Stimulated activated naive B cell treated with anti-CD40 and anti-IgM and Interleukin-4, amounts not matched to agents 10 μg/mL and 1 μg/mL and 100 μg/mL, for 72 hours (primary cell): ENCODE measurements at places on chromosomes 2 and 18.

DNA sequence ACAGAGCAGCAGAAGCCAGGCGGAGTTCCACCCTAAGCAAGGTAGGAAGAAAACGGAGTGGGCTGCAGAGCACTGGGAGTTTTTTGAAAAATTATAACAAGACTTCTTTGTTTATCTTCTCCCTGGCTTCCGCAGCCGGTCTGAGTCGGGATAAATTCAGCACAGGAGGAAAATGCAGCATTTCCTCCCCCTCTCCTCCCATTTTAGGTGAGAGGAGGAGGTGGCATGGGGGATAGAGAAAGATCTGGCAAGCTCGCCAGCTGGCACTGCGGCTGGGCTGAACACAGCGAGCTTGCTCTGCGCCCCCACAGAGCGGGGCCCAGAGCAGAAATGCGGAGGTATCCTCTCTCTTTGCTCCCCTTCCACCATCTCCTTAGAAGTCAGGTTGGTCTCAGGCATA, 17.7 kb upstream of the CHRNA1 start:
- DNase-seq, result no peak

- DNase-seq, result no peak
Observed at GRCh38 chr18:49127471-49128190, 176.9 kb upstream of the SMAD7 start.

DNA sequence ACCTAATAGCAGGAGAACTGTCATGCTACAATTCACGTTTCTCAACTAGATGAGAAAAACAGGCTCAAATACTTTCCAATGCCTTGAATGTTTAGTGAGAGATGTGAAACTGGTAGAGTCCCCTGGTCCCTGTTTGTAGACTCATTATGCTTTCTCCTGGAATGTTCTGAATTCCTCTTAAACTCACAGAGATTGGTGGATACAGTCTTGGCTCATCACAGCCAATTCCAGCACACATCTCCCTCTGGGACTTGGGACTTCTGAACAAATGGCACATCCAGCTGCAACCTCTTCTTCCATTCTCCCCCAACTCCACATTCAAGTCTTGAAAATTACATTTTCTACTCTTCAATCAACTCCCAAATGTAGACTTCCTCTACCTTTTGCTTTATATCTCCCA, 58.4 kb upstream of the NT5C1B start:
- DNase-seq, result no peak

GRCh38 chr18:63867368-63868125, 20.0 kb upstream of the SERPINB2 start:
- DNase-seq, result no peak

DNA sequence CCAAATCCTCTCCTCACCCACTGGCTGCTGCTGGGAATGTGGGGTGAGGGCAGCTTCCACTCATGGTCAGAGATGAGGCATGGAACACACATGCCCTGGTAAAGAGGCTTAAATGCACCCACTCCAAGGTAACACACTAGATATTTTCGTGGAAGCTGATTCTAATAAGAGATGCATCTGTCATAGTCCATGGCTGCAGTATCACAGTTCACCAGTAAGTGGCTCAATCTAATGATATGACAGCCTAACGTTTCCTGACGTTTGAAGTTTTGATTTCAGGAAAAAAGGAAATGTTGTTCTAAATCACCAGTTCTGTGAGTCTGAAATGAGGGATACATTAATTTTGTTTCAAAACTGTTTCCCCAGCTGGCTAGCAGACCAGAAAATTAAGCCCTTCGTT, 38.2 kb downstream of the LCT start:
- no peak for DNase-seq

GRCh38 chr2:200575957-200576356, 9.9 kb upstream of the AOX1 start:
- DNase-seq, result no peak

DNA sequence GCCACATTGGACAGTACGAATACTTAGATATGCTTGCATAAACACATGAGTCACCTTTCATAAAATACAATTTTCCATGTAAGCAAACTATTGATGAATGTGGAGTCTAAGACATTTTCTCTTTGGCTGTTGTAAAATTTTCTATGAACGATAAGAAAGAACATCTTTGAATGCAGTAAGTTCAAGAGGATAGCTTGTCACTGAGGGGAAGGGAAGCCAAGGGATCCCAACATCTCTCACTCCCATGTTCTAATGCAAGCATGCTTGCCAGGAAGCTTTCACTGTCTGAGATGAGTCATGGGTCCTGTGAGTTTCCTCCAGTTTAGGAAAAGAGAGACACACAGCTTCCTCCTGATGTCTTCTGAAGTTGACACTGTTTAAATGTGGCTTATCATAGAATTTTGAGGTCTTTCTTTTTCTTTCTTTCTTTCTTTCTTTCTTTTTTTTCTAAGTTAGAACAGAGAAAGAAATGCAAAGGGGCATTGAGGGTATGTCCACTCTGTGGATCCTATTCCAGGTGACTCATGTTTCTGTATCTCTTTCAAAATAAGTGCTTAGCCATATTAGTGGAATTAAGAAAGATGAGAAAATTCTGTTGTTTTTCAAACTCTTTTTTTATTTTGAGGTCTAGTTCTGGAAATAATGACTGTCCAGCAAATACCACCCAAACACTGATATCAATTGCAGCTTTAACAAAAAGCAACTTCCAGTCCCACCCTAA, 146.6 kb downstream of the RDH14 start:
- no peak for DNase-seq

DNA sequence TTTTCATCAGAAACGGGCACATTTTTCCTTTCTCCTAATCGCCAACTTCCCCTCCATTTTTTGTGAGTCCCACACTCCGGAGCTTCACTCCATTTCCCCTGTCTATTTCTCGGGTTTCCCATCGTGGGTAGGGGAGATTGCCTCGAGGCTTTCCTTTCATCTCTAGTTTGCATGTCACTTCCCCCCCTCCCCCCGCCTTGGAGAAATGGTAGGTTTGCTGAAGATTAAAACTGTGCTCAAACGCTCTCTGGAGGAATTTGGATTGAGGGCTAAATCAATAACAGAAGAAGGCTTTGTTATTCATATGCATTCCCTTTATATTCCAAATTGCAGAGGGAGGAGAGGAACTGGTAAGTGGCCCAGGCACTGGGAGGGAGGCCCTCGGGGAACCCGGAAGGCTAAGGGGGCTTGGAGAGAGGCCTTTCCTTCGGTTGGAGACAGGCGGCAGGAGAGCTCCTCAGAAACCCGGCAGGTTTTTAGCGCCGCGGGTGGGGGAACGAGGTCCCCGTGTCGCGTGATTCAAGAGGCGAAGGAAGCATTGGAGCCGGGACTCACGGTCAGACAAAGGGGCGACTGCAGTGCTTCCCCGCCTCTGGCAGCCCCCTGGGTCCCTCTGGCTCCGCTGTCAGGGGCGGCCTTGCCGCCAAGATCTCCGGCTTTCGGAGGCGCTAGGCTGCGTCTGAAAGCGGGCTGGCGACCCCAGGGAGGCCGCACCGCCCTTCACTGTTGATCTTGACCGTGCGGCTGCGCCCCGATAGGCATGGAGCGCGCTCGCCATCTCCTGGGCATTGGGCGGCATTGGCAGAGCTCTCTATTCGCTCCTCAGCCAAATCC, 2.4 kb upstream of the HOXD12 start:
- DNase-seq, result peak; percentile 47

GRCh38 chr2:17538022-17538843, 2.3 kb upstream of the VSNL1 start:
- DNase-seq, result no peak

DNA sequence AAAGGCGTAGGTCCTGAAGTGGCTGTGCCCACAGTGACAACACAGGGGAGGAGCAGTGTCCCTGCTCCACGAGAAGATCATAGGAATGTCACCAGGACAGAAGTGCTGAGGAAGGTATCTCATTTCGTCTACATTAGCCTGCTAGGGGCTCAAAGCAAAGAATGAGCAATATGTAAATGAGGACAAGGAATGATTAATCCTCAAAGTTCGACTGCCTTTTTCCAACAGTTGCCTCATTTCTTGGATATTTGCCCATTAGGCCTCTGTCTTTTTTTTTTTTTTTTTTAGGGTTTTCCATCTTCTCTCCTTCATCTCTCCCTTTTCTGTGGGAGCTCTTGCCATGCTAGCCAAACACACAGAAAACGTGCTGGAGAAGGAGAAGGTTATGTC, 105.2 kb upstream of the ARHGAP28 start:
- DNase-seq, result no peak

GRCh38 chr2:235619544-235619943, 125.7 kb downstream of the AGAP1 start:
- DNase-seq, result no peak

- DNase-seq, result no peak
Observed at GRCh38 chr2:44772669-44773378, 168.7 kb upstream of the SIX3 start.

DNA sequence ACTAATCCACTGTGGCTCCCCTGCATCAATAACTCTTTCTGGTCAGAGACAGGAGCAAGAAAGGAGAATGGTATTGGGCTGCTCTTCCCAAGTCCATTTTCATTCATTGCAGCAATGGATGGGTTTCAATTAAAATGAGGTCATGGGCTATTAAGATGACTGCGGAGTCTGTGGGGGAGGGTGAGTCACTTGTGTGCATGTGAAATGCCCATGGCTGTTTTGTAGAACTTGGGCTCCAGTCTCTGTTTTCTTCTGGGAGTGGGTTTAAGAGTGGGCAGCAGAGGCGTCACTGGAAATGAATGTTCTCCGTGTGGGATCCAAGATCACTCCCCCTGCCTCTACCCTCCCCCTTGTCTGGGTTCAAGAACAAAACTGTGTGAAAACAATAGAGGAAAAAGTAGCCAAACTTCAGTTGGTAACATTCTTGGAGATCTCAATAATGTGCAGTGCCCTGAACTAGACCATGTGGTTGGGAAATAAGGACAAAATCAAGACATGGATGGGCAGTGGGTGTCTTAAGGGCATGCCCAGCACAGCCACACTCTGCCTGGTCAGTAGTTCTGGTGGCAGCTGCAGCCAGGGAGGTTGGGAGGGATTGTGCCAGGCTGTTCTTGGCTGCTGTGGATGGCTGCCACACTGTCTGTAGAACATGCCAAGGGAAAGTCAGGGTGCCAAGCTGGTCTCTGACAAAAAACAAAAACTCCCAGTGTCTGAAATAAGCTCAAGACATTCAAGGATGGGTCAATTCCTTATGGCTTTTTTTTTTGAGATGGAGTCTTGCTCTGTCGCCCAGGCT, 68.2 kb upstream of the CXCR4 start:
- no peak for DNase-seq

DNA sequence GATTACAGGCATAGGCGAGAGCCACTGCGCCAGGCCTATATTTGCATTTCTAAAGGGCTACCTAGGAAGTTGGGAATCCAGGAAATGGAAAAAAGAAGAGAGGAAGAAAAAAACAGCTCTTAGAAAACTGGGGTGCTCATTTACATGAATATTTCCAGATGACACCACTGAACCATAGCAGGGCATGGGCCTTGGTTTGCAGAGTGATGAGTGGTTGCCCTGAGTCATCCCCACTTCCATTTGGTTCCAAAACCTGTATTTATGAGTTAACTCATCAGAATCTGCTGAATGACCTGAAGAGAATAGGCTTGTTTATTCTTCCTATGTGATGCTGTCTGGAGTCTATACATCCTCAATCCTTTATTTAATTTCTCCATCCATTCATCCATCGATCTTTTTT, 36.2 kb downstream of the EHD3 start:
- DNase-seq, result no peak

- no peak for DNase-seq
Observed at GRCh38 chr2:187168720-187169713, 279.0 kb downstream of the CALCRL start.

- no peak for DNase-seq
Observed at GRCh38 chr2:10941383-10941782, 29.6 kb downstream of the KCNF1 start.

DNA sequence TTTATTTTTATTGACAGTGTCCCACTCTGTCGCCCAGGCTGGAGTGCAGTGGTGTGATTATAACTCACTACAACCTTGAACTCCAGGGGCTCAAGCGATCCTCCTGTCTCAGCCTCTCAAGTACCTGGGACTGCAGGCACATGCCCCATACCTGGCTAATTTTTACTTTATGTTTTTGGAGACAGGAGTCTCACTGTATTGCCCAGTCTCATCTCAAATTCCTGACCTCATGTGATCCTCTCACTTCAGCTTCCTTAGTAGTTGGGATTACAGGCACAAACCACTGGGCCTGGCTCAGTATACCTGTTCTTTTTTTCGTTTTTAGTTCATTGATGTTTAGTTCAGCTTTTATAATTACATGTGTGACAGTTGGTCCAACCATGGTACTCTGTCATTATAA, 40.1 kb upstream of the SNORC start:
- no peak for DNase-seq

- no peak for DNase-seq
Observed at GRCh38 chr2:55482186-55482884, 37.2 kb upstream of the CFAP36 start.

- no peak for DNase-seq
Observed at GRCh38 chr18:59729781-59730180, 32.6 kb upstream of the CCBE1 start.

GRCh38 chr2:138649571-138649970, 130.6 kb downstream of the NXPH2 start:
- DNase-seq, result no peak

- no peak for DNase-seq
Observed at GRCh38 chr2:179521944-179522343, 257.3 kb upstream of the SESTD1 start.

DNA sequence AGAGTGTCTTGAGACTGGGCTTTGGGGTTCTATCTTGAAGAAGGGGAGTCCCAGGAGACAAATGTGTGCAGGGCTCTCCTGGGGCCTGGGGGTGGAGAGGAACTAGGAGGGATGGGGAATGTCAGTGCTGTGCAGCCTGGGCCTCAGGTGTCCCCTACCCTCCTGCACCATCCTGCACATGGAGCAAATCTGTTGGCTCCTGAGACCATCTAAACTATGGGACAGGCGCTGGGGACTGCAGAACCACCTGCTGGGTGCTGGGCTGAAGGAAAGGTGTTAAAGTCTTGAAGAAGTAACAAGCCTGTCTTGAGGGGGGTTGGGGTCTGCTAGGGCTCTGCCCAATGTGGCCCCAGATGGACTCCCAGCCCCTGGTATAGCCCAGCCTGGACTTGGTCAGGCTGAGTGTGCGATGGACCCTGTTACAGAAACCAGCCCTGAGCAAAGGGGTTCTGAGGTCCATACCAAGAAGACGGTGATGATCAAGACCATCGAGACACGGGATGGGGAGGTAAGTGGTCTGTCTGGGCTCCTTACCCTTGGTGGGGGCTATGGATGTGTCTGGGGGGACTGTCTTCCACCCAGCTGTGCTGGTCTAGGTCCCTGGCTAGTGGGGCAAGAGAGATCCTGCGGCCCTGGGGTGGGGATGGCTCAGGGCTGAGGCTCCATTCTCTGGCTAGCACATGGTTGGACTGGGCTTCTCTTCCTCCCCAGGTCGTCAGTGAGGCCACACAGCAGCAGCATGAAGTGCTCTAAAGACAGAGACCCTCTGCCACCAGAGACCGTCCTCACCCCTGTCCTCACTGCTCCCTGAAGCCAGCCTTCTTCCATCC, 7.3 kb downstream of the DES start:
- DNase-seq, result no peak

DNA sequence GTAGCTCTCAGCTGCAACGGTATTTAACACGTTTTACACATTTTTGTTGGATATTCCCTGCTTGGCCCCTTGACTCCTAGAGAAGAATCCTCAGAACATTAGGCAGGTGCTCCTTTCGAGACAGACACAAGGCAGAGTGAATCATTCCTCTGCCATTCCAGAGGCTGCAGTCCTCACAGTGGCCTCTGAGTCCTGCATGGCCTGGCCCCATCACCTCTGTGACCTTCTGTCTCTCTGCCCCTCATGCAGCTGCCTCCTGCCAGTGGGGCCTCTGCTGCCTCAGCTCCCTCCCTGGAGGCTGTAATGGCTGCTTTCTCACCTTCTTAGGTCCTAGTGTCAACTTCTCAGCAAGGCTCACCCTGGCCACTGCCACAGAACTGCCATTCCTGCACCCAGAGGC, 101.3 kb downstream of the PTPRM start:
- DNase-seq, result no peak
